ENCODE measurements at places on chromosomes 7 and 10.

DNA sequence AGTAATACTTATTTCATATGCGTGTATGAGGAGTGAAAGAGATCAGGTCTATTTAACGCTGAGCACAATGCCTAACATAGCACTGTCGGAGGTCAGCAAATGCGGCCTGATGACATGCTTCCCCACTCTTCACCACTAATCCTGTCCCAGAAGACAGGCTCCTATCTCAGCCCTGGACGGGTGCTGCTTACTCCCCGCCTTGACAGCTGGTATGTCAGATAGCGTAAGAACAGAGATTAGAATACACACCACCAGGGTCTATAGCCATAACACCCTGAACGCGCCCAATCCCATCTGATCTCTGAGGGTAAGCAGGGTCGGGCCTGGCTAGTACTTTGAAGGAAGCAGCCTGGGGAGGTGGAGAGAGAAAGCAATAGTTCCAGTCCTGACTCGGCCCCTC is 32.3 kb upstream of the TM9SF3 start:
- no peak for DNase-seq

DNA sequence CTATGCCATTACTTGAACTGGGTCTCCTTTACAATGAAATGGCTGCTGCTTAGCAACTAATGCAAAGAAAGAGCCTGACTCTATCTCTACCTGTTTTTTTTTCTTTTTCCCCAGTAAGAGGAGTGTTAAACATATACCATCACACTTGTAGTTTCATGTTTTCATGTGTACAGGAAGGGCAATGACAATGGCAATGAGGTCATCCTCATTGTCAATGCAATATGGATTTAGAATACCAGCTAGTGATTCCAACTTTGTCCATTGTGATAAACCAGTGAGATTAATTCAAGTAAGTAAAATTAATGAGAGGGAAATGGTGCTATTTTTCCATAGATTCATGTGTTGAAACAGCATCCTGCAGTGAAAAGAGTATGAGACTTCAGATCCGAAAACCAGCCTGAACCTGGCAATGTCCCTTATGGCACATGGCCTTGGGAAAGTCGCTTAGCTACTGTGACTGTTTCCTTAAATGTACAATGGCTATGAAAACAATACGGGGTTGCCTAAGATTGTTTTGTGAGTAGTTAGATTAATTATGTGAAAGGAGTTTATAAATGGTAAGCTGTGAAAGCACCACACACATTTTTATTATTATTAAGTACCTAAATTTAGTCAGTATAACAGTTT is 11.2 kb downstream of the DGKI start:
- no peak for DNase-seq

DNA sequence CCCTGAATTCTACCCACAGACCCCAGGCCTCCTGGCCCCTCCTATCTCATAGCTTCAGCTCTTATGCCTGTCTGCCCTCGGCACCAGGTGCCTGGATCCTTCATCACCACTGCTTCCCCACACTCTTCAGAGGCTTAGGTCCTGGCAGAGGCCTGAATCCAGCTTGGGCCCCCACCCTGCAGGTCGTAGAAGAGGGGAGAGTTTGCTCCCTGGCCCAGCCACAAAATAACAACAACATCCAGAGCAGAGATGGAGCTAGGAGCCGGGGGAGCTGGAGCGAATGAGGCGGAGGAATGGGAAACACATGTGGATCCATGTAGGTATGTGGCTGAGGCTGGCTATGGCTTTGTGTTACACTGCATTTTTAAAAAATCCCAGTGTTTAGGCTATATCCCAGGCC is 7.8 kb upstream of the OPN4 start:
- DNase-seq: no peak

DNA sequence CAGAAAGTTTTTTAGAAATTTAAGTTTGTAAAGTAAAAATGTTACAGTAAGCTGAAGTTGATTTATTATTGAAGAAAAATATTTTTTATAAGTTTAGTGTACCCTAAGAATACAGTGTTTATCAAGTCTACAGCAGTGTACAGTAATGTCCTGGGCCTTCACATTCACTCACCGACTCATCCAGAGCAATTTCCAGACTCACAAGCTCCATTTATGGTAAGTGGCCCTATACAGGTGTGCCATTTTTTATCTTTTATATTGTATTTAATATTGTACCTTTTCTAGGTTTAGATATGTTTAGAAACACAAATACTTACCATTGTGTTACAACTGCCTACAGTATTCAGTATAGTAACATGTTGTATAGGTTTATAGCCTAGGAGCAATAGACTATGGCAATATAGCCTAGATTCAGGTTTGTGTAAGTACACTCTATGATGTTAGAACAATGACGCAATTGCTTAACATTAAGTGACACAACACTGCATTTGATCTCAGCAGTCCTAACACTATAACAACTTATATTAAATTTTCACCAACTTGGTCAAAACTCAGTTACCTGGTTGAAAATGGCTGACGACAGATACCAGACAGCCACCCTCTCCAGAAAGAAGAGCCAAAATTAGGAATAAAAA is 45.7 kb downstream of the HIBADH start:
- DNase-seq: no peak

- no peak for DNase-seq
Measured at GRCh38 chr7:110592557-110592956, 498.4 kb upstream of the LRRN3 start.

DNA sequence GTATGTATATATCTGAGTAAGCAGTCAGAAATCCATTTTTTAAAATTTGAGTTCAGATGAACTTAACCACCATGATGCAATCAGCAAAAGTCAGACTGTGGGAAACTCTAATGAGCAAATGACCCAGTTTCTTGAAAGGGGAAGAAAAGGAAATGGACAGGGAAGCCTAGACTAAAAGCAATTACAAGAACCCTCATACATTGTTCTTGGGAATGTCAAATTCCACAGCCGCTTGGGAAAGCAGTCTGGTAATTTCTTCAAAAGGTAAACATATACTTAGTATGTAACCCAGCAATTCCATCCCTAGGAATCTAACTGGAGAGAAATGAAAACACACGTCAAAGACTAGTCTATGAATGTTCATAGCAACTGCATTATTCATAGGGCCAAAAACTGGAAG is 16.4 kb upstream of the FOXK1 start:
- DNase-seq: no peak

DNA sequence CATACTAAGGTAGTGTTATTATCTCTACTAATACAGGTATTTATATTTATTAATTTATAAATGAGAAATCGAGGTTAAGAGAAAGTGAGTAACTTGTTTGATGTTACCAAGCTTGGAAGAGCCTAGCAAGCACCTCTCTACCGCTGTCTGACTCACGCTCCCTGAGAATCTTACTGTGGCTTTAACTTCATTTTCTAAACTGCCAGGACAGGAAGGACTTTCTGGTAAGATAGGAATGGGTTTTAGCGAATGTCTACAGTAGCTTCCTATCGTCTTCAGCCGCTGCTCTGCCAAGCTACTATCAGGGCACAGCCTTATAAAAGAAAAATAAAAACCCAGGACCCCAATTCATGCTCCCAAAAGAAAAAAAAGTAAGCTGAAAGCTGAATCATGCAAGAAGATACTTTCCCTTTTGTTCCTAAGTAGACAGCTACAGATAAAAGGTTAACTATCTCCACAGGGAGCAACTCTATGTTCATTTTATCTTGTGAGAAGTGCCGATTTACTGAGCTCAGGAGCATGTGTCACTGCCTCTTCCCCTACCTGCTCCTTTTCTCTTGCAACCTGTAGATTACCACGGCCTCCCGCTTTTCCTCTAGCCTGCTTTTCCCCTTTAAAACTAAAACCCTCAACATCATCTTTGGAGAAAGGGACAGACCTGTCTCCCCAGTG is 60.2 kb downstream of the THNSL1 start:
- DNase-seq: no peak

GRCh38 chr10:124875596-124875995 is 66.3 kb upstream of the ZRANB1 start:
- no peak for DNase-seq

GRCh38 chr7:88429382-88429781 is 122.7 kb upstream of the STEAP4 start:
- DNase-seq: no peak

DNA sequence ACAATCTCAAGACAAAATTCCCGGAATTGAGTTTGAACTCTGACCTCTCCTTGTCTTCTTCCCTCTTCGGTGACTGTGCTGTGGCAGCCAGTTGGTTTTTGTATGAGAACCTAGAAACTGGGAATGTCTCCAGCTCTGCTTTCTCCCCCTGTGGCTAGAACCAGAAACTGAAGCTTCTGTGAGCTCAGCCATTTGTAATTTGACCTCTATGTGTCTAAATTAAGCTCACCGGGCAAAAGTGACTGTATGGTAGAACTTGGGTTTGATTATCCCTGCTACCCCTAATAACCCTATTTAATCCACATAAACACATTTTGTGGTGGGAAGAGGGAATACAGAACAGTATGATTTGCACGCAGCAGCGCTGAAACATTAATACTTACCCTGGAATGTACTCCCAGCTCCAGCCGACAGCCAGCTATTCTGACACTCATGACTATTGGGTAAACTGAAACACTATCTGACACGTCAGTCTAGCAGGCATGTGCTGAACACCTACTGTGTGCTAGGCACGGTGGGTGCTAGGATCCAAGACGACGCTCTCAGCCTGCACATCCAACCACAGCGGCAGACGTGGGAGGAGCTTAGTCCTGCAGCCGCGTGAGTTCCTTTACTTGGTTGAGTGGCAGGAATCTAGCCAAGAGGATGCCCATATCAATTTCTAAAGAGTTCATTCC is 324.8 kb downstream of the SFMBT2 start:
- DNase-seq: no peak

- no peak for DNase-seq
Measured at GRCh38 chr10:126022841-126023240, 126.5 kb downstream of the FANK1 start.

GRCh38 chr7:135975166-135975565 is 2.0 kb downstream of the MTPN start:
- DNase-seq: no peak

DNA sequence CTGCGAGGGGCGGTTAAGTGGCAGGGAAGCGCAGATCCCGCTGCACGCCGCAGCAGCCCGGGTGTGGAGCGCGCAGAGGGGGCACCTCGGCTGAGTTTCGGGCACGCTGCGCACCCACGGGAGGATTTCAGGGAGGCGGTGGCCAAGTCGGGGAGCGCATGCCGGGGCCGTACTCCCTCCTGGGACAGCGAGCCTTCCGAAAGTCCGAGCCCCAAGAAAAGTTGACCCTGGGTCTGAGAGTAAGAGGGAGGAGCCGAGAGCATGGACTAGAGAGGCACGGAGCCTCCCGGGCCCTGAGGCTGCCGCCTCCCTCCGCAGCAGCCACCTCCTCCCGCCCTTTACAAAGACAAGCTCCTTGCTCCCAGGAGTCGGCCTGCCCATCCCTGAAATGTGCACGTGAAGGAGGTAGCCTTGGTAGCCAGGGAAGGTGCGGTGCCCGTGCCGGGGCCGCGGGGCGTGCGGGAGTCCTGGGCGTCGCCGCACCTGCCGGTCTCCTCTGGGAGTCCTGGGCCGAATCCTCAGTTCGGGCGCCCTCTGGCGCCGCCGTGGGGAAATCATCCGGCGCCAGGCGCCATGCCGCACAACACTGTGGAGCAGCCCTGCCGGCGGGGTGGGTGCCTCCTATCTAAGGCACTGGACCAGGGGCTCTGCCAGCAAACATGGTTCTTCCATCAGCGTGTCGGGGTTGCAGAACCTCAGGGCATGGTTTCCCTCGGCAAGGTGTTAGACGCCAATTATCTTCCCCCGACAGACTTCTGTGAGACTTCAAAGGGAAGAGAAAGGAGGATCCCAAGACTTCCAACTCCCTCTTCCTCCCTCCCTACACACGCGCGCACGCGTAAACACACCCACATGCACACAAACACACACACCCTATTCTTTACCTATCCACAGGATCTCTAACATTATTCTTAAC is 104.0 kb downstream of the TRIL start:
- DNase-seq: peak; percentile 31

DNA sequence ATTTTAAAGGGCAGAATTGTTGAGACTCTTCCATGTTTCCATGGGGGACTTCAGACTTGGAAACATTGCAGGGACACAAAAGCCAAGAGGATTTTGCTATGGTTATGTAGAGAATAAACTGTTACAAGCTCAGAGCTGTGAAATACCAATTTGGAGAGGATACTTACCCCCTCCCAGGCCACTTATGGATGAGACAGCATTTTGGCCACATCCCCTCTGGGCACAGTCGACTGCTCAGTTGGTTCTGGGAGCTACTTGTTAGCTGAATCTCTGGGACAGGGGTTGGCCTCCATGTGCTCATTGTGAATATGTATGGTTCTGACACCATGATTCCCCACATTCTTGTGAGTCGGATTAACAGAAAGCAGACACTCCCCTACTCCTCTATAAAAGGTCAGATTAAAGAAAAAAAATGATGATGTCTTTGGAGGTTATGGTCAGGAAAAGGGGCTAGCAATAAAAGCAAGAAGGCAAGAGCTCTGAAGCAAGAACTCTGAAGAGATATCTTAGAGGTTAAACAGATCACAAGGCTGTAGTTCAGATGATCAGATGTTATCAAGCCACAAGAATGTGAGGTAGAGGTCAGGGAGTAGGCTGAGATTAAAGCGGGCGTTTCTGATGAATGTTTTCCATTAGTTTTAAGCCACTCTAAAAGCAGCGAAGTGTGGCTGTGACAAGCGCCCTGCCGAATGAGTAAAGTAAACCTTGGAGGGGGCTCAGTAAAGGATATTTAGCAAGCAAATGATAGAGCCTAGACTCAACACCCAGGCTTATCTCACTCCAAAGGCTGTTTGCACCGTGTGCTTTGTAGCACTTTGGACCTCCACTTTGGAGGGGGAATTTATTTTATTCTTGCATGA is 17.2 kb downstream of the STAMBPL1 start:
- no peak for DNase-seq

DNA sequence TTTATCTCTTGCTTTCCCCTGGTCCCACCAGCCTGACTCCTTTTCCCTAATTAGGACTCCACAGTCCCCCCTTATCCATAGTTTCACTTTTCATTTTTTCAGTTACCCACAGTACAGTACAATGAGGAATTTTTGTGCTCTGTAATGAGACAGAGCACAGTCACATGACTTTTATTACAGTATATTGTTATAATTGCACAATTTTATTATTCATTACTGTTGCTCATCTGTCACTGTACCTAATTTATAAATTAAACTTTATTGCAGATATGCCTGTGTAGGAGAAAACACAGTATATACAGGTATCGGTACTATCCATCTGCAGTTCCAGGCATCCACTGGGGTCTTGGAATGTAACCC is 125.4 kb downstream of the KCNMA1 start:
- DNase-seq: no peak

DNA sequence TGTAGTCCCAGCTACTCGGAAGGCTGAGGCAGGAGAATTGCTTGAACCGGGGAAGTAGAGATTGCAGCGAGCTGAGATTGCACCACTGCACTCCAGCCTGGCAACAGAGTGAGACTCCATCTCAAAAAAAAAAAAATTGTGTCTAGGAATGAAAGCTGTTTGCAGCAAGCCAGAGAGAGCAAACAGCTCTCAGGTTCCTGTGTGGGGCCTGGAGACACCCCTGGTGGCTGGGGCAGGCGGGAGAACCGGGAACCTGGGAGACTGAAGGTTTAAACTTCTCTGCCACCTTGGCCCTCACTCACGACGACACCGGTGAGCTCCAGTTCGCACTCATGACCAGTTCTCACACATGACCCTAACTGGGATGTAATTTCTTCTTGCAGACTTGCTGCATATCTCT is 13.2 kb upstream of the UNCX start:
- DNase-seq: no peak
